ENCODE measurements at places on chromosomes 5 and 9.

GRCh38 chr9:117744856-117745389 lies 40.7 kb downstream of the TLR4 start:
- DNase-seq: peak; percentile 39

DNA sequence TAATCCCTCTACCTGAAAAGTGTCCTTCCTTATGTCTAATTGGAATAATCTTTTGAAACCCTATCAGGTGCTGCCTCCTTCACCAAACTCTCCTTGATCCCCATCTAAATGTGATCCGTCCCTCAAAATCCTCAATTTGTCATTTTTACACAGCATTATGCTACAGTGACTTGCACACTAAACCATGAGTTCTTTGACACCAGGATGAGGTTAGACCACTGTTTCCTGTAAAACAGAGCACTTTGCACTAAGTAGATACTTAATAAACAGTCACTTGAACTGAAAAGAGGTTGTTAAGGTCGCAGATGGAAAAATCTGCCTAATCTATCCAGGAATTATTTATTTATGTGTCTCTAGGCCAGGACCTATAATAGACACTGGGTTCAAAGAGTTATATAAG lies 44.2 kb upstream of the TLX3 start:
- no peak for DNase-seq

GRCh38 chr9:27053369-27054022 lies 48.0 kb upstream of the LRRC19 start:
- no peak for DNase-seq

DNA sequence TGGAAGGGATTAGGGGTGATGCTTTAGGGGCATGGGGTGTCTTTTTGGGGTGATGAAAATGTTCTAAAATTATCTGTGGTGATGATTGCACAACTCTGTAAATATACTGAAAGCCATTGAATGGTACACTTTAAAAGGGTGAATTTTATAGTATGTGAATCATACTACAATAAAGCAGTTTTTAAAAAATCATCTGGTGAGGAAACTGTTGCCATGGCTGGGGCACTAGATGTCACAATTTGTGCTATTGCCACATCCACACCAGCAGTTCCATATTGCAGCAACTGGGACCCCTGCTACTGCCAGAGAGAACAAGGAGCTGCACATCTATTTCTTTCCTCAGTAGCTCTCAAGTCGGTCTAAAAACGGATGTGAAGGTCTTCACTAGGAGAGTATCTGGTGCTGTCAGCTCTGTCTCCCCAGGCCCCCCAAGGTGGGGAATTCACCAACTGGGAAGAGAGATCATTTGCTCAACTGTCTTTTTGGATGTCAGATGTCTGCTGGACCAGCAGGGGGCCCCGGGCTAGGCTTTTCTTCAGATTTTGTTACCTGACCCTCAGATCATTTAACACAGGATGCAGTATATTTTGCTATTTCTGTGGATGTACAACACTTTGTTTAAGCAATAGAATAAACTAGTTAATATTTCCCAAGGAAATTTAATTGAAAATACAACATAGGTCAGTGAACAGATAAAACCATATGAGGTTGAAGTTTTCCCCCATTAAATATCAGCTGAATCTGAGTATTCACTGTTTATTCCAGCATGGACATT lies 13.2 kb downstream of the CMYA5 start:
- DNase-seq: no peak

GRCh38 chr9:137186385-137186784 lies 2.0 kb downstream of the ANAPC2 start:
- DNase-seq: no peak

- DNase-seq: no peak
These were observed 170.4 kb downstream of the ARRDC3 start for GRCh38 chr5:91212714-91213092.

DNA sequence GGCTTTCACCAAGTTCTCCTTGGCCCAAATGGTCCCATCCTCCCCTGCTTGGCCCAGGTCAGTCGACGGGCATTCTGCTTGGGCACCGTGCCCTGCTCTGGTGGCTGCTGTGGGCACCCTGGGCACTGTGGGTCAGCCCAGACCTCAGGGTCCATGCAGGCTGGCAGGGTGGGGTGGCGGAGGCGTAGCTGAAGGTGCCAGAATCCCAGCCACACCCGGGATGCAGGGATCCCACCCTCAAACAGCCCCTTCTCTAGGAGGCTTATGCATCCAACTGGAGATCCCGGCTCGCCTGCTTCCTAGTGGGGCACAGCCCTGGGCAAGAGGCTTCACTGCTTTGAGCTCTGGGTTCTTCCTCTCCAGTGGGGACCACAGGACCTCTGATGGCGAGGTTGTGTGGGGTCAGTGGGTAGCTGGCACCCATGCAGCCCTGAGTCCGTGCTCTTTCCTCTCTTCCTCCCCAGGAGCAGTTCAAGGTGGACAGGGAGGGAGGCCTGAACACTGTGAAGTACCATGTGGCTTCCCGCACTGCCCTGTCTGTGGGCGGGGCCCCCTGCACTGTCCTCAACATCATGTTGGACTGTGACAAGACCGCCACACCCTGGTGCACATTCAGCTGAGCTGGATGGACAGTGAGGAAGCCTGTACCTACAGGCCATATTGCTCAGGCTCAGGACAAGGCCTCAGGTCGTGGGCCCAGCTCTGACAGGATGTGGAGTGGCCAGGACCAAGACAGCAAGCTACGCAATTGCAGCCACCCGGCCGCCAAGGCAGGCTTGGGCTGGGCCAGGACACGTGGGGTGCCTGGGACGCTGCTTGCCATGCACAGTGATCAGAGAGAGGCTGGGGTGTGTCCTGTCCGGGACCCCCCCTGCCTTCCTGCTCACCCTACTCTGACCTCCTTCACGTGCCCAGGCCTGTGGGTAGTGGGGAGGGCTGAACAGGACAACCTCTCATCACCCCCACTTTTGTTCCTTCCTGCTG lies 9.4 kb downstream of the B4GALT7 start:
- no peak for DNase-seq

- DNase-seq: no peak
These were observed 4.2 kb downstream of the SKP2 start for GRCh38 chr5:36156121-36156601.

DNA sequence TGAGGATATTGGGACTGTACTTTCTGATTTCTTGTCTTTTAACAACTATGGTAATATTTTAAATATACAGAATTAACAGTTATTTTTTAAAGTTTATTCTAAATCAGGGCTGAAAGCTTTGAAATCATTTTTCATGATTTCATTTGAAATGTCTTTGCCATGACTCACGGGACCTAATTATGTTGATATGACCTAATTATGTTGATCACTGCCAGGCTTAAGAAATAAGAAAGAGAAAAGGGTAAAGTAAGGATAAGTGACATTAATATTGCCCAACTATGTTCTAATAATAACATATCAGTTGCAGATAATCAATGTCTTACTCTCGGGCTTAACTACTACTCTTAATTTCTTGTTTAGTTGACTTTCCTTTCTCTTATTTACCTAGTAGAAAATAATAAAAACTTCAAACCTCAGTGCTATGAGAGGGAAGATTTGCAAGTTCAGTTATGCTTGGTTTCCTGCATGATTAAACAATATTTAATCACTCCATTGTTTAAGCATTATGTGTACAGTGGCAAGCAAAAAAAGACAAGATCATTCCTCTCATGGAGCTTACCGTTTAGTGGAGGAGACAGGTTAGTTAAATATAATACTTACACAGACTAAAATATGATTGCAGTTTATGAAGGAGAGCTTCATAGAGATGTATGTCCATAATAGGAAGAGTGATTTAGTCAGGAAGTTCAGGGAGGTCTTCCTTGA lies 67.0 kb upstream of the EIF4EBP3 start:
- no peak for DNase-seq

DNA sequence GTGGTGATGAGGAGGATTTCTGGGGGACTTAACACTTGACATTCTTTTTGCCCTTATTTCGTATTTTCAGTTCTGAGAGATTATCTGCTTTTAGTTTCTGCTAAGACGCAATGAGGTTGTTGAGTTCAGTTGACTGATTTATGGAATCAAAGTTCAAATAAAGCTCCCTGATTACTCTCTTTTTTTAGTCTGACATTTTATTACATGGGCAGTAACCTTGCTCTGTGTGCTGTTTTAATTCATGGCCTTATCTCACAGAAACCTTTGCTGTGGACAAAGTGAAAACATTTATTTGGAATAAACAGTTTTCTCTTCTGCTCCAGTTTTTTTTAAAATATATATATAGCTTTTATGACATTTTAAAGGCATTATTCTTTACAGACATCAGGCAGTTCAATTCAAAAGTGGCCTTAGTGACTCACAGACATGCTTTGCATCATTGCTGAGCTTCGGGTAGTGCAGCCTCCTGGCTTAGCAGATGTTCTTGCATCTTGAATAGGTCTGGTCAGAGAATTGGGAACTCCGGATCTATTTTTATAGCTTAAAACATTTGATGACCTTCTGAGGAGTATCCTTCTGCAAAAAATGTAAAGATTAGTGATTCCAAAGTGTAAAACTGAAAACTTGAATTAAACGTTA lies 162.9 kb downstream of the FAM170A start:
- no peak for DNase-seq

- peak; percentile 78 for DNase-seq
These were observed 18.9 kb upstream of the SPTLC1 start for GRCh38 chr9:92133949-92134604.

GRCh38 chr5:15500325-15501001 lies 483 bp downstream of the FBXL7 start:
- DNase-seq: peak; percentile 90

Measured in right cardiac atrium (tissue), 5 donors.